Ovary (tissue), 10 donors: ENCODE measurements at places on chromosomes 13 and 19.

DNA sequence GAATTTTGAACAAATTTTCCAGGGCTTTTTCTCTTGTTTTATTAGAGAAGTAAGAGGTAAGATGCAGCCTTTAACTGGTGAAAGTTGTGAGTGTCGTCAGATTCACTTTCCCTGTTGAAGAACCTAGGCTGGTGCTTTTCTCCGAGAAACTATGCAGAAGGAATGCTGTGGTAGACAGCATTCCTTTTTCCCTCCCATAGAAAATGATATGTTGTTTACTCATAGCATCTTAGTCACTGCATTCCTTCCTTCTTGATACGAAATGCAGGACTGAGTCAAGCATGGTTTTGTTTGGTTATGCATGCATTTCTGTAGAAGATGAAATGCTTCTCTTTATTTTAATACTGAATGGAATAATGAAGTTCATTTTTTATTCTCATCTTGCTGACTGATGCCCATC lies 3.4 kb downstream of the ITGBL1 start:
- DNase-seq = no peak

GRCh38 chr13:28728642-28729041 lies 9.9 kb upstream of the SLC46A3 start:
- no peak for DNase-seq

DNA sequence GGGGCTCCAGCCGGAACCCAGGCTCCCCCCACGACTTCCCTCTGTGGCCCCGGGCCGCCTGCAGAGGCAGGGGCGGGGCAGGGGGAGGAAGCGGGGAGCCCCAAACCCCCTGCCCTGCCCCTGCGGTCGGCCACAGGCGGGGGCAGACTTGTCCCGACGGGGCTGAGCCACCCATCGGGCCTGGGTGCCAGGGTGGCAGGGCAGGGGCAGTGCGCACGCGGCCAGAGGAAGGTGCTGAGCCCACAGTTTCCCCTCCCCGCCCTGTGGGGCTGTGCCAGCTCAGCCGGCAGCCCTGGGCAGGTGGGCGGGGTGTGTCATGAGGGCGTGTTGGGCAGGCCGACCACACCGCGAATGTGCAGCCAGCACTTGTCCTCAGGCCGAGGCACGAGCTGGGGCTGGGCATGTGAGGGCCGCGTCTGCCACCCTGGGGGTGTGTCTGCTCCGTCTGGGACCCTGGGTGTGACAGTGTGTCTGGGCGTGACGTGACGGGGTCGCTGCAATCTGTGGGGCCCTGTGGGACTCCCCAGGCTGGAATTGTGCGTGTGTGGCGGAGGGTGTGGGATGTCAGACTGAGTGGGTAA lies 17.7 kb downstream of the CCDC97 start:
- DNase-seq = peak; percentile 47

DNA sequence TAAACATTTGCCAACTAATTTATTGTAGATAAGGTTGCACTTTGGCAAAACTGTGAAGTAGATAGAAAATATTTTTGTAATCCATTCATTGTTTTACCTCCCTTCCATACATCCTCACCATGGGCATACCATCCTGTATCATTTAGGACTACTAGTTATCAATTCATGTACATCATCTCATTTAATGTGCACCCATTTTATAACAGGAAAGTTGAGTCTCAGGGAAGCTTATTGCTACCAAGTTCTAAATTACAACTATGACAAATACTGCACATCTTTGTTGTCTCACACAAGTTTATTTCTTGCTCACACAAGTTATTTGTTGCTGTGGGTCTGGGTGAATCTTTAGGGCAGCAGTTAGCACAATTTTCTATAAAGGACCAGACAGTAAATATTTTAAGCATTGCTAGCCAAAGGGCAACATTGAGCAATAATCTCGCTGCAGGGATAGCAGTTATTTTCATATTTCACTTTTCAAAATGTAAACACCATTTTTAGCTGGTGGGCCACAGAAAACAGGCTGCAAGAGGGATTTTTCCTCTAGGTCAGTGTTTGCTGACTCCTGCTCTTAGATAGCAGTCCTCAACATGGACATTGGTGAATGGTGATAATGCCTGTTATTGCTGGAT lies 276.5 kb downstream of the GPC6 start:
- no peak for DNase-seq

- DNase-seq = no peak
Observed at GRCh38 chr13:78972561-78972960, 313.6 kb upstream of the OBI1 start.

GRCh38 chr13:36143738-36144137 lies 12.6 kb upstream of the DCLK1 start:
- no peak for DNase-seq

DNA sequence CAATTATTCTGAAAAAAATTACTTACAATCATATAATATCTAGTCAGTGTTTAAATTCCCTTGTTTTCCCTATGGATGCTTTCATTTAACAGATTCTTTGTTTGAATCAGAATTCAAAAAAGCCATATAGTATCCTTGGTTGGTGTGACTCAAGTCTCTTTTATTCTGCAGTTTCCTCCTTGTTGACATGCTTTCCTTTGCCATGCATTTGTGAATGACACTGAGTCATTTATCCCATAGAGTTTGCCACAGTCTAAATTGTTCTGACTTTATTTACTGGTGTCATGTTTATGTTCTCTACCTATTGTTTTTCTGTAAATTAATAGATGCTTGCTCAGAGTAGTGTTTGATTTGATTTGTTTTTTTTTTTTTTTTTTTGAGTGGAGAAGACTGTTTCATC lies 893.8 kb upstream of the SLC10A2 start:
- no peak for DNase-seq

DNA sequence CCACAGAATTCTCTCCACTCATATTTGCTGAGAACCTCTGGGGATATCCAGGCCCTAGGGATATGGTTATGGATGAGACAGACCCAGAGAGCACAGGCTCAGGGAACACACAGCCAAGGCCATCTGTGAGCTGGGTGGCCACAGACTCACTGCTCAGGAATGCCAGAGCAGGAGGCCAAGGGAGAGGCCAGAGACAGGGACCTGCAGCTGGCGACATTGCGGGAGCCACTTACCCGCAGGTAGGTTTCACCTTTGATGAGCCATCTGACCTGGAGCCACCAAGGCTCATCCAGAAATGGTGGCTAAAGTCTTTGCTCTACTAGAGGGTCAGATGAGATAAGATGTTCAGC lies 29.4 kb downstream of the CCNE1 start:
- DNase-seq = no peak

- no peak for DNase-seq
Observed at GRCh38 chr13:47142105-47142504, 245.3 kb upstream of the HTR2A start.

- DNase-seq = no peak
Observed at GRCh38 chr19:23314505-23315251, 64.5 kb upstream of the ZNF724 start.

GRCh38 chr13:113123226-113124201 lies 915 bp downstream of the F10 start:
- peak; percentile 16 for DNase-seq

DNA sequence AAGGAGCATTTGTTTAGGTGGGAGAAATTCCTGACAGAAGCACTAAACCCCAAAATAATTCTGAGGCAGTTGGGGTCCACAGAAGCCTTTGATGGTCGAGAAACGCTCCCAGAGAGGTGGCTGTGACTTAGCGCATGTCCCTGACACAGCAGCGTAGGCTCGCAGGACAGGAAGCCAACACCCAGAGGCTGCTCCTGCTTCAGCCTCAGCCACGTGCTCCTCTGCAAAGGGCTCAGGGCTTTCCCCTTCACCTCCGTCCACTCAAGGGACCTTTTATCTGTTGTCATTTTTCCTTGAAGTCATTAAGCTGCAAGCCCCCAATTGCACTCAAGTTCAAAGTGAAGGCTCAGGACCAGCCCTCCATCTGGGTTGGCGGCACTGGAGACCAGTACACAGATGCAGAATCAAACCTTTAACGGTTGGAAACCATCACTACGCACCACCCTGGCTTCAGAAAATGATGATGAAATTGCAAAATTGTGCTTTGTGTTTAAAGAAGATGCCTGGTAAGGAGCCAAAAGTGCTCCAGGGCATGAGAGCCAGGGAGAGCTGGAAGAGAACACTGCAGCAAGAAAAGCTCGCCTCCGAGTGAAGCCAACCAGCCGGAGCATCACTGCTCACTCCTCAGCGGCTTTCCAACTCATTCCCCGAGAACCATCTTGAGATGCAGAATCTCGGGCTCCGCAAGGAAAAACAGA lies 219.6 kb downstream of the RAP2A start:
- no peak for DNase-seq

- no peak for DNase-seq
Observed at GRCh38 chr13:75760131-75761021, 124.2 kb downstream of the LMO7 start.

DNA sequence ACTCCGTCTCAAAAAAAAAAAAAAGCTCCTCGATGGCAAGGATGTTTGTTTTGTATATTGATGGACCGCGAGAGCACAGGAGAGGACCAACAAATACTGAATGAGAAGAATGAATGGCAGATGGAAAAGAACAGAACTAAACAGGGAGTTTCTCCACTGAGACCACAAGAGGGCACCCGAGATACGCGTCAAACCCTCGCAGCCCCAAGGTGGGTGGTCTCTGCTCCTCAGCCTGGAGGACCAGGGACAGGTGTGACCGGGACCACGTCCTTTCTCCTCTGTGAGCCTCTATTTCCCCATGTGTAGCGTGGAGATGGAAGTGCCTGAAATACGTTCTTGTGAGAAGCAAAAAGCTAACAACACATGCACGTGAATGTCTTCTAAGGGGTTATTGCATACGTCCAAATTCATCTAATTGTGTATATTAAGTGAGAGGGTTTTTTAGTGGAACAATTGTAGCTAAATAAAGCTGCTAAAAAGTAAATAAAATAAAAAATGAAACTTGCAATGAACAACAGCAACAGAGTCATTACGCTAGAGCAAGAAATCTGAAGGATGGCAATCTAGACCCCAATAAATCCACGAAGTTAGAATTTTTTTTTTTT lies 8.3 kb upstream of the CDC42EP5 start:
- peak; percentile 29 for DNase-seq

GRCh38 chr13:32829676-32830335 lies 186.4 kb upstream of the KL start:
- no peak for DNase-seq

DNA sequence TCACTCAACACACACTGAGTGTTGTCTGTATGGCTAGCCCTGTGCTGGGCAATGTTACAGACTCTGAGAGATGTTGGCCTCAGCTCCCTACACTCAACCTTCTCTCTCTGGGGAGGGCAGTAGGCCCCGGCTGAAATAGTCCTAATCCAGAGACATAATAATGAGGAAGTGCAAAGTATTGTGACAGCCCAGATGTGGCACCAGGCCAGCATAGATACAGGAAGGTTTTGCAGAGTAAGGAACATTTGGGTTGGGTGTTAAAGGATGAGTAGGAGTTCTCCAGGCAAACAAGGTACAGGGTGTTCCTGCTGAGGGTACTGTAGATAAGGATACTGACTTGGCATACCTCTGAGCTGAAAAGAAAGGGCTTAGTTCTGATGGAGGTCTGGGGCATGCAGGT lies 2.4 kb downstream of the LIN7B start:
- no peak for DNase-seq

GRCh38 chr13:55199134-55199533 lies 1941.6 kb upstream of the PRR20A start:
- no peak for DNase-seq

- no peak for DNase-seq
Observed at GRCh38 chr19:36125557-36125956, 10.3 kb downstream of the TBCB start.

GRCh38 chr19:28956961-28957360 lies 256.0 kb downstream of the UQCRFS1 start:
- no peak for DNase-seq

- peak; percentile 73 for DNase-seq
Observed at GRCh38 chr19:53195265-53195903, 2.2 kb upstream of the ZNF665 start.

- no peak for DNase-seq
Observed at GRCh38 chr19:37221136-37221535, 3.1 kb downstream of the ZNF383 start.

GRCh38 chr19:15466851-15467733 lies 2.7 kb upstream of the RASAL3 start:
- DNase-seq = no peak

- no peak for DNase-seq
Observed at GRCh38 chr19:5472286-5472685, 17.1 kb downstream of the ZNRF4 start.
